Stimulated activated CD8-positive, alpha-beta memory T cell treated with anti-CD3 and anti-CD28 coated beads, Interleukin-4, amount 100 ng/mL, for 4 hours (primary cell): ENCODE measurements at places on chromosomes 16 and 17.

- no peak for DNase-seq
Observed at GRCh38 chr16:75922250-75922649, 196.0 kb upstream of the CPHXL start.

GRCh38 chr17:48925251-48925990, 17.2 kb downstream of the UBE2Z start:
- DNase-seq = no peak

DNA sequence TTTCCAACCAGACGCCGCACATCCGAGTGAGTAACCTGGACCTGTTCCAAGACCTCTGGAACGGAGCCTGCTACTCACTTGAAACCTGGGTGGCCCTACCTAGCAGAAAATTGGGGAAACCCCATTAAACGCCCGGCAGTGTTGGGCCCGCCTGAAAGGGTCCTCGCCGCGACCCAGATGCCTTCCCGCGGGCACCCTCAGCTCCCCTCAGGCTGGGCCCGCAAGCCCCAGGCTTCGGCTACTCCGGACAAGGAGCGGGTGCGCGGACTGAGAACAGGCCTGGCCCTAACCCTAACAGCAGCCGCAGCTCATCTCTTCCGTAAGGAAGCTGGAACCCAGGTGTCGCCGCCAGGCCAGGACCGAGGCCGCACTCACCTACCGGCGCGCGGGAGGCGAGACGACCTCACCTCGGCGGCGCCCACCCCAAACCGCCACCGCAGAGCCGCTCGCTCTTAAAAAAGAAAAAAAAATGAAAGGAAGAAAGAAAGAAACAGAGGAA, 344 bp downstream of the PSME3IP1 start:
- no peak for DNase-seq

GRCh38 chr16:19876501-19877059, 8.1 kb downstream of the GPRC5B start:
- no peak for DNase-seq

DNA sequence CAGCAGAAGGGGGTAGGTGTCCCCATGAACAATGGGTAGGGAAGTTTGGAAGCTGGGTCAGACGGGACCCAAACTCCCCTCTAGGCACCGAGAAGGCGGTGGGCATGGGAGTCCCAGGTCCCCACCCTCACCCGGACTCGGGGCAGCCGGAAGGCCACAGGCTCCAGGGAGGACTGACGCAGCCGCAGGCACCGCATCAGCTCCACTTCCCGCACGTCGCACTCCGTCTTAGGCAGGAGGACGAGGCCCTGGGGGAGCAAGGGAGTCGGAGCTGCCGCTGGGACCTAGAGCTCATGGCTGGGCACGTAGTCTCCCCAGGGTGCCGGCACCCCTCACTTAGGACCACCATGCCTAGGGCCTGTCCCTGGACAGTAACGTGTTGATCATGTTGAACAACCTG, 7.1 kb upstream of the PAM16 start:
- DNase-seq = no peak

GRCh38 chr17:72466606-72467005, 345.8 kb downstream of the SOX9 start:
- DNase-seq = no peak

- DNase-seq = no peak
Observed at GRCh38 chr16:23148166-23148512, 1.1 kb downstream of the USP31 start.

DNA sequence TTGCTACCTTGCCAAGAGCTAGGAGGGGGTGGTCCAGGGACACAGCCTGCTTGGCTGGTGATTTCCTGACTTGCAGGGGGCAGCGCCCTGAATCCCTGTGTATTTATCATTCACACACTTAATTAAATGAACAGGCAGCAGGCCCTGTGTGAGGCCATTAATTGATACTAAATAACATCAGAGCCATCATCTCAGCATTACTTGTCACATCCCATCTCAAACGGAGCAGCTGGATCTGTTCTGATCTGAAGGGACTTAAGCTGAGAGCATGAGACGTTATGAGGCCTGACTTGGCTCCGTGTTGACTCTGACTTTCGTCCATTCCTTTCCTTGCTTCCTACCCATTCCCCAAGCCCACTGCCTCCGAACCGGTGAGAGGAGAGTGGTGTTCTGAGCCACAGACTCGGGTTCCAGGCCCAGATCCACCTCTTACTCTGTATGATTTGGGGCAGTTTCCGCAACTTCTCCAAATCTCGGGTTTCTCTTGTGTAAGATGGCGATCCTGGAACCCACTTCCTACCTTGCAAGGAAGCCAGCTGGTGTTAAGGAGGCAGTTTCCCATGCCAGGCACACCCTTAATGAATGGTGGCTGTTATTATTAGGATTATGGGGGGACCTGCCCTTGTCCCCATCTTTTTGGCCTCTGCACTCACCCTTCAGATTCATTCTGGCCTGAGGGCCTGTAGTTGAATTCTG, 33.8 kb downstream of the CACNA1G start:
- no peak for DNase-seq

- DNase-seq = no peak
Observed at GRCh38 chr16:89738538-89739317, 17.4 kb downstream of the ZNF276 start.

GRCh38 chr16:17302620-17303019, 168.1 kb downstream of the XYLT1 start:
- DNase-seq = no peak

DNA sequence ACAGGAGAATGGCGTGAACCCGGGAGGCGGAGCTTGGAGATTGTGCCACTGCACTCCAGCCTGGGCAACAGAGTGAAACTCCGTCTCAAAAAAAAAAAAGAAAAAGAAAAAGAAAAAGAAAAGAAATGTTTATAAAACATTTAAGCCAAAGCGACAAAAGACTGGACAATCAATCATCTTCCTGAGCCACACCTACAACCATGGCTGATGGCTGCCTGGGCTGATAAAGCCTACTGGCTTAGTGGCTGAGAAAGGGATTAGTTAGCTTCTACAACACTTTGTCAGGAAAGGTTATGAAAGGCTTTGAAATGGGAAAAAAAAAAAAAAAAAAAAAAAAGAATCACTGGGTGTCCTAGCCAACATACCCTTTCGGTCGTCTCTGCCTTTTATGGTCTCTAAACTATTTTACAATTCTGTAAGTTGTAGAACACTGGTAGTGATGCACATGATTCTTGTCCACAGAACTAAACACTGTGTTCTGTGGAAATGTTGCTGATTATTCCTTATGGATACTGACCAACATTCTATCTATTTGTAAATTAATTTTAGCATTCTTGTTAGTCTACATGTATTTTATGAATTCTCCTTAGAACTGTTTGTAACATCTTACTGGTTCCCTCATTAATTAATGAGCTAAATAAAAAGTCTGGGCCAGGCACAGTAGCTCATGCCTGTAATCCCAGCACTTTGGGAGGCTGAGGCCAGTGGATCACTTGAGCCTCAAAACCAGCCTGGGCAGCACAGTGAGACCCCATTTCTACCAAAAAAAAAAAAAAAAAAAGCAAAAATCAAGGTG, 45.5 kb downstream of the ZZEF1 start:
- no peak for DNase-seq

DNA sequence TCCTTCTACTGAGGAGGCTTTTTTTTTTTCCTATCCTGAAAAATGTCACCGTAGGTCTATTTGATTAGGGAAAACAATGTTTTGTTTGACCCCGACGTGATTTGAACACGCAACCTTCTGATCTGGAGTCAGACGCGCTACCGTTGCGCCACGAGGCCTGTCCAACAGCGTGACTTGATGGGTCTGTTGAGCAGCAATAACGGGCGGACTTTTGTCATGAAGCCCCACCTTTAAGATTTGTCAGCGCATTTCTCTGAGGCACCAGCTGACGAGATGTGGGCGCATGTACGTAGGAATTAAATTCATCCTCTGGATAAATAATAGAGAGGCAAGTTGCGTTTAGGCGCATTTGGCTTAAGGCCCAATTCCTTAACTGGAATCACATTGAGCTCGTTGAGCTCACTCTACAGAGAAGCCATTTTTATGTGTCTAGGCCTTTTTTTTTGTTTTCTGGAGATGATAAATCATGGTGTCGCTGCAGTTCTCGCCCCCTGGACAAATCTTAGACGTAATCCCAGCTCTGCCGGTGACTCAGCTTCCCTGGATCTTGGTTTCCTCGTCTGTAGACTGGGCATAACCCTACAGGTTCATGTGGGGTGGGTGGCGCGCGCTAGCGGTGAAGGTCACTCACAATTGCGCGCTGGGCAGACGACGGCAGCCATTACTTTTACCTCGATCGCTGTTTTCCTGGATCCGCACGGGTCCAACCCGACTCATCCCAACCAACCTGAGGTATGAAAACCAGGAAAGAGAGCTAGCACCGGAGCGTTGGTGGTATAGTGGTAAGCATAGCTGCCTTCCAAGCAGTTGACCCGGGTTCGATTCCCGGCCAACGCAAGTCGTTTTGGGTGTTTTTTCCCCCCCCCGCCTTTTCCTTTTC, 10.6 kb upstream of the AURKB start:
- peak; percentile 93 for DNase-seq

GRCh38 chr16:89038221-89038721, 55.4 kb upstream of the ACSF3 start:
- DNase-seq = no peak

- no peak for DNase-seq
Observed at GRCh38 chr16:87698676-87699199, 67.0 kb downstream of the KLHDC4 start.

GRCh38 chr17:279331-279730, 73.3 kb downstream of the RPH3AL start:
- no peak for DNase-seq

- no peak for DNase-seq
Observed at GRCh38 chr16:57666353-57667047, 1.6 kb upstream of the ADGRG3 start.

- no peak for DNase-seq
Observed at GRCh38 chr17:73342050-73342522, 30.3 kb upstream of the CDC42EP4 start.

- DNase-seq = no peak
Observed at GRCh38 chr17:69724238-69724637, 309.7 kb downstream of the MAP2K6 start.

GRCh38 chr17:77494664-77495435, 354.1 kb downstream of the SEC14L1 start:
- DNase-seq = peak; percentile 51
